HT1080 (cell line): ENCODE measurements at places on chromosomes 6 and 20. TPM values are rescaled to one million over a fixed set of nuclear protein-coding genes. Genes with fewer than 3 reads are reported as not detected.

Gene RAB44
- total RNA-seq: not detected in 2 replicates

Gene CYP24A1
- 0.03 TPM in 1 of 2 replicates, not detected in the other for total RNA-seq

Gene SYNDIG1
- total RNA-seq: 0.67 and 1.1 TPM in 2 replicates

Gene NRM
- total RNA-seq: 11.2 and 18.5 TPM in 2 replicates

Gene MOG
- not detected in 2 replicates for total RNA-seq

Gene DLL1
- total RNA-seq: 1.3 and 1.4 TPM in 2 replicates

Gene BTN1A1
- 0.23 TPM in 1 of 2 replicates, not detected in the other for total RNA-seq

Gene KIF25
- total RNA-seq: not detected in 2 replicates

Gene SPO11
- not detected in 2 replicates for total RNA-seq

Gene DHX35
- total RNA-seq: 9.4 and 9.8 TPM in 2 replicates

Gene NRSN2
- 18.8 and 21.7 TPM in 2 replicates for total RNA-seq

Gene GSTA3
- not detected in 2 replicates for total RNA-seq

Gene HMGN4
- 74.0 and 75.1 TPM in 2 replicates for total RNA-seq

Gene SDC4
- total RNA-seq: 47.8 and 53.4 TPM in 2 replicates

Gene IFT52
- total RNA-seq: 12.9 and 13.7 TPM in 2 replicates

Gene GPLD1
- 0.13 and 0.17 TPM in 2 replicates for total RNA-seq

Gene SLC22A3
- not detected in 2 replicates for total RNA-seq

Gene ATP9A
- total RNA-seq: 2.4 and 3.0 TPM in 2 replicates

Gene LINC00237
- total RNA-seq: not detected in 2 replicates

Gene JAG1
- 42.8 and 43.6 TPM in 2 replicates for total RNA-seq

Gene KCNG1
- 56.9 and 65.0 TPM in 2 replicates for total RNA-seq

Gene MUC21
- total RNA-seq: not detected in 2 replicates

Gene STX11
- 0.43 and 1.7 TPM in 2 replicates for total RNA-seq

Gene TENT5A
- 3.4 and 4.0 TPM in 2 replicates for total RNA-seq

Gene TRIM39
- total RNA-seq: 13.2 and 16.3 TPM in 2 replicates

Gene PFDN6
- total RNA-seq: 194 and 225 TPM in 2 replicates

Gene HLA-DPB1
- 12.7 and 33.5 TPM in 2 replicates for total RNA-seq

Gene HCK
- total RNA-seq: not detected in 2 replicates

Gene CD40
- not detected in 2 replicates for total RNA-seq

Gene FUT9
- 0.50 and 0.82 TPM in 2 replicates for total RNA-seq

Gene C20orf202
- total RNA-seq: not detected in 2 replicates

Gene AIF1
- total RNA-seq: not detected in 2 replicates

Gene SIRPD
- not detected in 2 replicates for total RNA-seq
